H9 (cell line): ENCODE measurements at places on chromosomes 12 and 14.

DNA sequence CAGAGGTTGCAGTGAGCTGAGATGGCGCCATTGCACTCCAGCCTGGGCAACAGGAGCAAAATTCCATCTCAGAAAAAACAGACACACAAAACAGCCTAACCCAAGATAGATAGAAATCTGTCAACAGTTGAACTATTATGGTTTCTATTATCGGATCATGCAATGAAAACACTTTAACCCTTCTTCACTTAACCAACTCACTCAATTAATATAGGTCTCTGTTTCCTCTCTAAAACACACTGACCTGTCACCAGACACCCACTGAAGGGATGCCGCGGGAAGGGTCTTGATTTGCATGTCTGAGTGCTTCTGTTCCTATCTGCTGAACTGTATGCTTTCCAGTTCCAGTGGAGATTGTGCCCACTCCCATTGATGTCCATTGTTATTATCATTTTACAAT is 38.0 kb upstream of the NUDT4 start:
- no peak for DNase-seq

DNA sequence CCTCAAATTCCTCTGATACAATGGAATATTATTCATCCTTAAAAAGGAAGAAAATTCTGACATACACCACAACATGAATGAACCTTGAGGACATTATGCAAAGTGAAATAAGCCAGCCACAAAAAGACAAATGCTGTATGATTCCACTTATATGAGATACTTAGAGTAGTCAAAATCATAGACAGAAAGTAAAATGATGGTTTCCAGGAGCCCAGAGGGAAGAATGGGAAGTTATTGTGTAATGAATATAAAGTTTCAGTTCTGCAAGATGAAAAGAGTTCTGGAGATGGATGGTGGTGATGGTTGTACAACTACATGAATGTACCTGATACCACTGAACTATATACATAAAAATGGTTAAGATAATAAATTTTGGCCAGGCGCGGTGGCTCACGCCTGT is 18.3 kb downstream of the VWF start:
- no peak for DNase-seq

DNA sequence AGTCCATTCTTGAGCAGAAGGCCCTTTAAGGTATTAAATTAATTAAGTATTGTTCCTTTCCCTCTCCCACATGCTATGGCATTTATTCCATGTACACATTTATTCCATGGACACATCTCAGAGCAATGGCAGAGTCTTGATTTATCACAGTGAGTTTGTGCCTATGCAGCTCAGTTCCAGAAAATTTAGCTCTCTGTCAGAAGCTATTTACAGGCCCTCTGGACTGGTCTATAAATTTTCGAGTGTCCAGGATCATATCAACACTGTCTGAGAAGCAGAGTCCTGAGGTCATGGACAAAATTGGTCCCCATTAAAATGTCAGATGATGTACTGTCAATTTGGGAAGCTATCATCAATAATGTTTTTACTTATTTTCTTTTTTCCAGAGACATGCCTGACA is 65.5 kb downstream of the TTC7B start:
- no peak for DNase-seq

- DNase-seq = no peak
Observed at GRCh38 chr14:34629344-34629656, 648 bp downstream of the SNX6 start.

DNA sequence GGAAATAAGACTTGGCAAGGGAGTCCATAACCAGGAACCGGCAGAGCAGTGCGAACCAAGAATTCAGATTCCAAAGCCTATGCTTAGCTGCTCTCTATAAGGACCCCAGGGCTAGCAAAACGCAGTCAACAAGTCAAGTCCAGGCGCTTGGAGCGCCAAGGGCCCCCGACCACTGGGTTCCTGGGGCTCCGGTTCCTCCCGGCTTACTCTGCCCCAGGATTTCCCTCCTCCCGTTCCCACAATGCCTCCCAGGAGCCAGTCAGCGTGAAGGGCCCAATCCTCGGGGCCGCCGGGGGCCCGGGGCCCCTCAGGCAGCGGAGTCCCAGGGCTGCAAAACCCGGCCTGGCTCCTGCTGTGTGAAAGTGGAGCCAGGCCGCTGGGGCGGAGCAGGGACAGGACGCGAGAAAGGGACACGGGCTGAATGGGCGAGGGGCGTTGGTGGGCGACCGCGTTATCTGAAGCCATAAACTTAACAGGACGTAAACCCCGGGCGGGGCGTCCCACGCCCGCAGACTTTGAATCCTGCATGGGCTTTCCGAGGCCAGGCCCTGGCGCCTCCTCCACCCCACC is 1.5 kb downstream of the KRT8 start:
- DNase-seq = peak; percentile 89

- DNase-seq = no peak
Observed at GRCh38 chr12:95633049-95633731, 81.9 kb upstream of the USP44 start.

DNA sequence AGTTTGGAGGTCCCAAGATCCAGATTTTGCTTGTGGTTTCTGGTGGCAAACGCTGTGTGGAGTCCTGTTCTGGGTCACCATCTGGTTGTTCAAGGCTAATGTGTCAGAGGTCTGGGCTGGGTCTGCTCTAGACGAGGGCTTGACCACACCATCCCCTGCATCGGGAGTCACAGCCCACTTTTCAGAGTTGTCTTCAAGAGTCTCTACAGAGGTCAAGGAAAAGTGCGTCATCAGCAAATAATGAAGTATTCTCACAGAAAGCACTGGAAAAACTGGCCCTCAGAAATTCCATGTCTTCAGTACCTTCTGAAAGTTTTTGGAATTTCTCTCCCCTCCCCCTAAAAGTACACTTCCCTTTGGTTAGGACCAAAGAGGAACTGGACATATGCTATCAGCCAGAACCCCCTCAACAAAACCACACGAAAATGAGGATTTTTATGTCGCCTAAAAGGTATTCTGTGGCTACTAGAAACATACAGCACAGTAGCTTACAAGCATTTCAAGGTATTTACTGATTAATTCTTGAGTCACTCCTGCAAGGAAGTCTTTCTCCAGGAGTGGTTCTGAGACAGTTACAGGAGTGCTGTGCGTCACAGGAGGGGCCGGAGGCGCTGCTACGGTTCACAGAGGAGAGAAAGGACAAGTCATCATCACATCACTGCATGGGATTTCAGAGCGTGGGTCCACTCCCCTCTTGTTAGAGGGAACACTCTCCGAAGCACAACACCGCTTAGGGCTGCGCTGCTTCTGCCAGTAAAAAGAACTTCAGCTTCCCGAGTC is 35.4 kb downstream of the RAD52 start:
- no peak for DNase-seq

DNA sequence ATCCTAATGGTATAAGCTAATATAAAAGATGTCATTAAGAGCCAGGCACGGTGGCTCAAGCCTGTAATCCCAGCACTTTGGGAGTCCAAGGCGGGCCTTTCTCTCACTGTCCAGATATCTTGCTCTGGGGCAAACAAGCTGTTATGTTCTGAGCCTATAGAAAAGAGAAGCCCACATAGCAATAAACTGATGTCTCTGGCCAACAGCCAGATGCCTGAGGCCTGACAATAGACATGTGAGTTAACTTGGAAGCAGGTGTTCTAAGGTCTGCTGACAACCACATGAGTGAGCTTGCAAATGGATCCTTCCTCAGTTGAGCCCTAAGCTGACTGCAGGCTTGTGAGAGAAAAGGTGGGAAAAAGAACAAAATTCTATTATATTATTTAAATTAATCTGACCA is 25.0 kb downstream of the YAF2 start:
- DNase-seq = no peak

DNA sequence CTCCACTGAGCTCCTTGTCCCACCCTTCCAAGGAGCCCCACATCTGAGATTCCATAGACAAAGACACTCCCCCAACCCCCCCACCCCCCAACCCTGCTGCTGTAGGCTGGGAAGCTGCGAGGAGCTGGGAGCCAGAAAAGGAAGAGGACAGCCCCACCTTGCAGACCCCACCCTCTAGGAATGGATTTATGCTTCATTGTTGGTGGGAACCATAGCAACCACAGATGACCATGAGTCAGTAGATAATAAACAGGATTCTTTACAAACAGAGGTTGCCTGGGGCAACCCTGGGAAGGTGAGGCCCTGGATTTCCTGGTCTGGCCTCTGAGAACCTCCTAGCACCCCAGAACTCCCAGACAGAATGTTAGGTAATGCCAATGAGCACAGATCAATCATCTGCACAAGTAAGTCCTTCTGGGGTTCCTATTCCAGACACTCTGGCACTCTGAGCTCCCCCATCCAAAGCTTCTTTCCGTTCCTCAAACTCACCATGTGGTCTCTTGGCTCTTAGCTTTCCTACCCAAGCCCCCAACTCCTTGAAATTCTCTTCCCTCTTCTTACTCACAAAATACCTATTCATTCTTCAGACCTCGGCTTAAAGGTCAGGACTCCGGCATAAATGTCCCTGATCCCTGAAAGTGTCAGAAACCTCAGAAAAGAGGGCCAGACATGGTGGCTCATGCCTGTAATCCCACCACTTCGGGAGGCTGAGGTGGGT is 15.2 kb upstream of the PLEKHG6 start:
- no peak for DNase-seq

DNA sequence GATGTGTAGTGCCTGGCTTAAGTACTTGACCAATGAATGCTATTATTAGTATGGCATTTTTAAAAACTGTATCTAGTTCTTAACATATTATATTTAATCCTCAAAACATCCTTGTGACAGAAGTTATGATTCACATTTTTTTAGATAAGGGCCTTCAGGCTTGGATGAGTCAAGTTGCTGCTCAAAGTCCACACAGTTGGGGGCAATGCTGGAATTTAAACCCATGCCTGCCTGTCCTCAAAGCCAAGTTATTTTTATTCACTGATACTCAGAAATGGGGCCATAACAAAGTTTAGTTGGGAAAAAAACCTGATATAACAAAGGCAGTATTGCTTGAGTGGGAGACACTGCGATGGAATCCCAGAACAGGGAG is 50.6 kb downstream of the RFX4 start:
- no peak for DNase-seq

GRCh38 chr14:55051165-55051422 is 353 bp upstream of the MAPK1IP1L start:
- no peak for DNase-seq

GRCh38 chr12:12523229-12523628 is 39.4 kb downstream of the DUSP16 start:
- DNase-seq = no peak

DNA sequence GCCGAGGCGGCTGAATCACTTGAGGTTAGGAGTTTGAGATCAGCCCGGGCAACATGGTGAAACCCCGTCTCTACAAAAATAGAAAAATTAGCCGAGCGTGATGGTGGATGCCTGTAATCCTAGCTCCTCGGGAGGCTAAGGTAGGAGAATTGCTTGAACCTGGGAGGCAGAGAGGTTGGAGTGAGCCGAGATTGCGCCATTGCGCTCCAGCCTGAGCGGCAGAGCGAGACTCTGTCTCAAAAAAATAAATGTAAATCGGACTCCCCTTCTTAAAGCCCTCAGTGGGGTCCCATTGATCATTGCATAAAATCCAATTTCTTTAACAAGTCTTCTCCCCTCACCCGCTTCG is 908 bp downstream of the TDP1 start:
- no peak for DNase-seq

GRCh38 chr14:70893858-70894291 is 13.4 kb upstream of the PCNX1 start:
- no peak for DNase-seq

GRCh38 chr12:126952096-126953007 is 1314.6 kb upstream of the TMEM132C start:
- no peak for DNase-seq

DNA sequence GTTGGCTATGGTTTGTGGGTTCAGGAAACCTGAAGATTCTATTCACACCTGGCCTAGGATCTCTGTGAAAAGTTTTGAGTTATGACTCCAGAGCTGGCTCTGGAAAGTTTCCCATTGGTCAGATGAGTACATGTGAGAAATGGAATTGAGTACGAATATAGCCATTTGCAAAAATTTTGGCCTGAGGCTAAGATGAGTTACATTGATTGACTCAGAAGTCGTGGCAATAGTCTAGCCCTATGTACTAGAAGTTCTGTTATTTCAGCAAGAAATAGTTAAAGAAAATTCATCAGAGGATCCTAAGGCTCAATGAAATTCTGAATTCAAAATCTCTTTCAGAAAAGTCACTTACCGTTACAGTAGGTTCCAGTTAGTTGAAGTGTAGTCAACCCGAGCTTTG is 109.9 kb downstream of the PTCSC3 start:
- no peak for DNase-seq

DNA sequence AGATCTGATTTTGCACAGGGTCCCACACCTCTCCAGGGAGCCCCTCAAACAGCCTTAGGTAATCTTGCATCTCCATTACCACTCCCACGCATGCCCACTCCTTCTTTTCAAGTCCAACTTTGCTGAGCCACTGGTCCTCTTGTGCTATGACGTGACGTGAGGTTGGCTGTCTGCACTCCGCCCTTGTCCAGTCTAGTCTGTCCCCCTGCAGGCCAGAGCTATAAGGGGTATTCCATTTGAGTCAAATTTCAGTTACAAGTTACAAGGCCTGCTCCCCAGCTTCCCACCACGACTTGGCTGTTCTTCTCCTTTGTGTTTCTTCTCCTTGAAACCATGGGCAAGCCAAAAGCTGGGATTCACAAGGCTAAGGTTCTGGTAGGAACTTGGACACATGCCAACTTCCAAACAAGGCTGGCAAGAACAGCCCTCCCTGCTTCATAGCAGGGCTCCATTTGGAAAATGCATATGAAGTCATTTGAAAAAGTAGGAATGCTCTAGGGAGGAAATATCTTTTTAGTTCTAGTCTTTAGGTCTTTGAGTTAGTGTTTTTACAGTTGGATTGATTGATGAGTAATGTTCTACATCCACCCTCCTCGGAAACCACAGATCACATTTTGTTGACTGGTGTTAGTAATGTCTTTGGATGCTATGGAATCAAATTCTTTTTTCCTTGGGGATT is 49.1 kb downstream of the KCNA1 start:
- DNase-seq = no peak

DNA sequence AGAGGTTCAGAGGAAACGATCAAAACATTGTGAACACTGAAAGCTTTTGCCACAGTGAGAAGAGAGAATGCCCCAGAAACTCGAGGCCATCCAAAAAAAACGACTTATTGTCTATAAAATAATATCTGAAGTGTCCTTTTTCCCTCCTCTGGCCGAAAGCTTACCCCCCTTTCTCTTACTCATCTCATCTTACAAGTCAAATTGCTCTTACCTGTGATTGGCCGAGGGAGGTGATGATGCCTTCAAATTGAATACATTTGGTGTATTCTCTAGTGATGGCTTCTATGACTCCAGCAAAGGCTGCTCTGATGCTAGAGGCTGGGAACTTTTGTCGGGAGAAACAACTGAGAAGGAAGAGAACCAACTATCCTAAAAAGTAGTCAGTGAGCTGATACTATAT is 90.7 kb downstream of the PTCSC3 start:
- no peak for DNase-seq

- no peak for DNase-seq
Observed at GRCh38 chr12:108806346-108806745, 51.0 kb downstream of the SSH1 start.
